Upper lobe of left lung (tissue), 6 donors: ENCODE measurements at places on chromosomes 4 and X. TPM values are rescaled to one million over a fixed set of nuclear protein-coding genes. Genes with fewer than 3 reads are reported as not detected.

GRCh38 chr4:78928835-78929234, 10.4 kb downstream of the PAQR3 start:
- H3K27me3 ChIP-seq = no peaks in the 10 kb centered on the region
- no peaks in the 10 kb centered on the region for H3K36me3 ChIP-seq
- no peak overlapping the region for H3K27ac ChIP-seq

DNA sequence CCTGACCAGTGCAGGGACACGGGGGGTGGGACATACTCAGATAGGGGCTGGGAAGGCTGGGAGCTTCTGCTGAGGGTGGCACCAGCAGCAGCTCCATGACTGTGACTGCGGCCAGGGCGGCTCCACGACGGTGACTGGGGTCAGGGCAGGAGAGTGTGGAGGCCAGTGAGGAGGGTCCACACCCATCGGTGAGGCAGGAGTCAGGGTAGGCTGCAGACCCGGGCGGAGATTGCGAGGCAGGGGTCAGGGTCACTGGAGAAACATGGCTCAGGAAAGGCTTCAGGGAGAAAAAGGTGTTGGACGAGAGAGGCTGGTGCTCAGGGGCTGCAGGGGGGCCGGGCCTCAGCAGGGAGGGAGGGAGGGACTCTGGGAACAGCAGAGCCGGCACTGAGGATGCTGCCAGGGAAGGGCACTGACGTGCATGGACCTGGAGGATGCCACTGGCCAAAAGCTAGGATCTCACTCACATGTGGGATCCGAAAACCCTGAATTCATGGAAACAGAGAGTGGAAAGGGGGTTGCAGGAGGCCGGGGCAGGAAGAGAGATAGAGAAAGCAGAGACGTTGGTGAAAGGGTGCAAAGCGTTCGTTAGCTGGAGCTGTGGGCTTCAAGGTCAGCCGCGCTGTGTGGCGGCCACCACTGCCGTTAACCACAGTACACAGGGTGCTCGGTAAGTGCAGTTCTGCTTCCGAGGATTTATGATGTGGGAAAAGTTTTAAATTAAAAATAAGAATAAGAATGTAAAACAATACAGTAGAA, 22.0 kb downstream of the ATP5ME start:
- no peaks in the 10 kb centered on the region for H3K36me3 ChIP-seq
- H3K4me1 ChIP-seq = no peaks in the 10 kb centered on the region
- no peak overlapping the region for H3K4me3 ChIP-seq
- no peak for DNase-seq

DNA sequence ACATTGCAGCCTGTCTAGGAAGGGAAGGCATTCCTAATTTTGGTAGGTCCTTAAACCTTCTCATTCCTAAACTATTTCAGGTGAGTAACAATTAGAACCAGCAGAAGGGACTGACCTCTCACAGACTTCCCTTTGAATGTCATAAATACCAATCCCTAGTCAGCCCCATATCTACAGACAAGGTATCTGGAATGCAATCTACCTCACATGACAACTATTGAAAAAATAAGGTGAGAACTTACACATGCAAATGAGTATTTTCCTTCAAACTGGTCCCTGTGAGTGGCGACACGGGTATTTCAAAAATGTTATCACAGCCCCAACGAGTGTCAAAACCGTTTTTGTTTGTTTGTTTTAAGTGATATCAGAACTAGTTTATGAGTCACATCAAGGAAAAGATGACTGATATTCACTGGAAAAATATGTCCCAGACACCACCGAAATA, 102.4 kb upstream of the VCX2 start:
- H3K4me3 ChIP-seq = no peak overlapping the region
- H3K36me3 ChIP-seq = no peaks in the 10 kb centered on the region
- no peak for DNase-seq
- H3K4me1 ChIP-seq = no peaks in the 10 kb centered on the region
- H3K27me3 ChIP-seq = no peaks in the 10 kb centered on the region
- H3K27ac ChIP-seq = no peak overlapping the region

- no peaks in the 10 kb centered on the region for H3K4me1 ChIP-seq
- no peak for DNase-seq
- H3K36me3 ChIP-seq = no peaks in the 10 kb centered on the region
- no peak overlapping the region for H3K27ac ChIP-seq
- no peak overlapping the region for H3K4me3 ChIP-seq
These were observed 112.8 kb downstream of the KDR start for GRCh38 chr4:55012363-55013230.

DNA sequence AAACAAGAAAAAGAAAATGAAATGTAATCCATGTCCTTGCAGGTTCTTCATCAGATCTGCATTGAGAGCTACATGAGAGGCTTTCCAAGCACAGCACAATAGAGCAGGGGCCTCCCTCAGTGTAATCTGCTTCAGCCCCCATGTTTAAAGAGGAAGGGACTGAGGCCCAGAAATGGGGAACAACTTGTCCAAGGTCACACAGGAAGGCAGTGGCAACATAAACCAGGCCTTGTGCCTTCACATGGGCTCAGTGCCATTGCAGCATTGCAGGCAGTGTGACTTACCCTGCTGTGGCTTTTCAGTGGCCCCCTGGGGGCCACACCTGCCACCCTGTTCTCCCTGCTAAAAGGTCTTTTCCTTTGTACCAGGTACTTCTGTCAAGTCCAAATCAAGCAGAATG, 20.9 kb upstream of the CD99L2 start:
- H3K27me3 ChIP-seq = no peaks in the 10 kb centered on the region
- H3K4me3 ChIP-seq = no peak overlapping the region
- no peak for DNase-seq
- H3K4me1 ChIP-seq = no peaks in the 10 kb centered on the region
- H3K27ac ChIP-seq = no peak overlapping the region

DNA sequence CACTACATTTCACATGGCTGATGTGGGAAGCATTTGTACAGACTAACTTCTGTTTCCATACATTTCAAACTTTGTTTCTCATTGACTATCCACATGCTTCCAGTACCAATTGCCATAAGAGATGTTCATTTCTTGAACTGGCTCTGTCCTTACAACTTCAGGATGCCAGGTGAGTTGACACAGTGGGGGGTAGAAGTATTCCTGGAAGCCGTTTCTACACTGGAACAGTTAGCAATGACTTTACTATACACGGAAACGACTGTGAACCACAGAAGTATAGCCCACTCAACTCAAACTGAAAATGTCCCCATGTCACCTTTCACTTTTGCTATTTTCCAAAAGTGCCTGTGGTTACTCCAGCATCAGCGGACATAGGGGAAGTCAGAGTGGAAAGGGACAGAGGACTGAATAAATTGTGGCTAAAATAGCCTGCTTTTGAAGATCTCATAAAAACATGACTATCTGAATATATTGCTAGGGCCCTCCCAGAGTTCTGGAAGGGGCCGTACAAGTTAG, 38.0 kb upstream of the DSPP start:
- no peak overlapping the region for H3K4me3 ChIP-seq
- no peak overlapping the region for H3K27ac ChIP-seq
- DNase-seq = no peak
- H3K27me3 ChIP-seq = no peaks in the 10 kb centered on the region

- no peaks in the 10 kb centered on the region for H3K4me1 ChIP-seq
- H3K36me3 ChIP-seq = peaks cover 78% of the 10 kb centered on the region
- no peak for DNase-seq
- no peak overlapping the region for H3K27ac ChIP-seq
These were observed 38.8 kb downstream of the SEC31A start for GRCh38 chr4:82851885-82852750.

GRCh38 chrX:29913647-29914046, 301.7 kb upstream of the MAGEB2 start:
- H3K36me3 ChIP-seq = no peaks in the 10 kb centered on the region
- DNase-seq = no peak
- H3K27ac ChIP-seq = no peak overlapping the region
- no peaks in the 10 kb centered on the region for H3K4me1 ChIP-seq
- H3K4me3 ChIP-seq = no peak overlapping the region
- no peaks in the 10 kb centered on the region for H3K27me3 ChIP-seq

TSR2 gene
- 40.2 TPM for total RNA-seq

USP17L24 gene
- not detected for total RNA-seq

MAGEA4 gene
- not detected for total RNA-seq

C4orf50 gene
- 1.0 TPM for total RNA-seq

TEC gene
- 12.6 TPM for total RNA-seq
